CD8-positive, alpha-beta T cell (primary cell): ENCODE measurements at places on chromosomes 5 and 9. TPM values are rescaled to one million over a fixed set of nuclear protein-coding genes. Genes with fewer than 3 reads are reported as not detected.

CNTNAP3 gene
- not detected for total RNA-seq

GRCh38 chr5:132782101-132782500 lies 5.1 kb upstream of the SEPTIN8 start:
- no peak for DNase-seq

MARCOL gene
- not detected for total RNA-seq

CCL28 gene
- total RNA-seq, result 19.5 TPM

DNA sequence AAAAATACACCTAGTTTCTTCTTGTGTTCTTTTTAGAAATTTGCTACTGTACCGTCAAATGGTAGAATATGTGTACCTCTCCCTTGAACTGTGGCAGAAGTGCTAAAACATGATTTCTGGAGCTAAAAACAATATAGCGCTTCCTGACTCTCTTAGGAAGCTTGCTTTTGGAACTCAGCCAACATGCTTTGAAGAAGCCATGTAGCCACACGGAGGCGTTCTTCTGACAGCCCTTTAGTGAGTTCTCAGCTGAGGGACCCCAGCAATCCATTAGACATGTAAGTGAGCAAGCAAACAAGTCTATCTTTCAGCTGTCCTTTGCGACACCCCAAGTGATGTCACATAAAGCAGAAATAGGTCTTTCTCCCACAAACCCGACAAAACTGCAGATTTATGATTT lies 917.0 kb downstream of the CDH9 start:
- DNase-seq, result no peak

DNA sequence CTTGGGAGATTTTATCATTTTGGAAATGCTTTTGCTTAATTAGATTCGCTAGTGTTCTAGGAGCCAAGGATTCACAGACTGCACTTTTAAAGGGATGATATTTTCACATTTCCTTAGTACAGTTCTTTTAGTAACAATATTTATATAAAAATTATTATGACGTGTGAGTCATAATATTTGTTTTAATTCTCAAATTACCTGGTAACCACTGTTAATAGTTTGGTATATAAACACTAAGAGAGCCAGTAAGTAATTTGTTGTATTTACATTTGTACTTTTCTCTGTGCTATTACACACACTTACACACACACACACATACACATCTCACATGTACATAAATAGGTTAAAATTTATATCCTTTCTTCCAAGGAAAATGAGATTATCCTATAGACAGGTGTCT lies 58.8 kb upstream of the RAD23B start:
- no peak for DNase-seq

HRCT1 gene
- not detected for total RNA-seq

DNA sequence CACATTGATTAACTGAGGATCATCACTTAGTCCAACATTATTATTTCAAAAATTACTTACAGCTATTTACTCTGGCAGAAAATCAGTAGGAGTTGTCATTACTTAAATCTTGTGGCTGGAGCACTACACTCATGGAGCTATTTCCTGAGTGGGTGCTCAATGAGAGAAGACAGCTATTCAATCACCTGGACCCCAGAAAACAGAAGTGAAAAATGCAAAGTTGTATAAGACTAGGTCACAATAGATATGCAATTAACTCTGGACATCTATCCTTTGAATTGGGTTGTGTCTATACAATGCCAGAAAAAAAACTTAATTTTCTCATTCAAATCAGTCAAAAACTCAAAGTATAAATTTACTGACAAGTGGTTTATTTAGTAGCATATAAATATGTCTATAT lies 340.9 kb downstream of the EFNA5 start:
- DNase-seq, result no peak

ESM1 gene
- total RNA-seq, result not detected

DNA sequence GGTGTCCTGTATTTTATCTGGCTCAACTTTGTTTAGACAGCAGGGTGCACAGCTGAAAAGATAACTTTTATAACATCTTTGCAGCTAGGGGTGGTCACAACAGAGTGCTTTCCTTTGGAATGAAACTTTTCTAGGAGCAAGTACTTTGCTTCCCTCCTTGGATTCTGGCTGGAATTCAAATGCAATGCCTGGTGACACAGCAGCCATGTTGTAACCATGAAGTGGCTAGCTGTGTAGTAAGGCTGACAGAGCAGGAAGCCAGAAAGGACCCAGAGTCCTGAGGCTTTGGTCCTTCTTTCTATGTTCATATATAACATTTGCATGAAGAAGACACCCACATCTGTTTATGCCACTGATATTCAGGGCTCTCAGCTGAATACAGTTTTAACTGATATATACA lies 48.1 kb downstream of the TENT4A start:
- no peak for DNase-seq

- no peak for DNase-seq
Measured at GRCh38 chr9:115413766-115414382, 295.9 kb upstream of the TNC start.

GRCh38 chr9:86454701-86455615 lies 100.7 kb upstream of the TUT7 start:
- DNase-seq, result no peak

PCDHGA10 gene
- total RNA-seq, result not detected

DNA sequence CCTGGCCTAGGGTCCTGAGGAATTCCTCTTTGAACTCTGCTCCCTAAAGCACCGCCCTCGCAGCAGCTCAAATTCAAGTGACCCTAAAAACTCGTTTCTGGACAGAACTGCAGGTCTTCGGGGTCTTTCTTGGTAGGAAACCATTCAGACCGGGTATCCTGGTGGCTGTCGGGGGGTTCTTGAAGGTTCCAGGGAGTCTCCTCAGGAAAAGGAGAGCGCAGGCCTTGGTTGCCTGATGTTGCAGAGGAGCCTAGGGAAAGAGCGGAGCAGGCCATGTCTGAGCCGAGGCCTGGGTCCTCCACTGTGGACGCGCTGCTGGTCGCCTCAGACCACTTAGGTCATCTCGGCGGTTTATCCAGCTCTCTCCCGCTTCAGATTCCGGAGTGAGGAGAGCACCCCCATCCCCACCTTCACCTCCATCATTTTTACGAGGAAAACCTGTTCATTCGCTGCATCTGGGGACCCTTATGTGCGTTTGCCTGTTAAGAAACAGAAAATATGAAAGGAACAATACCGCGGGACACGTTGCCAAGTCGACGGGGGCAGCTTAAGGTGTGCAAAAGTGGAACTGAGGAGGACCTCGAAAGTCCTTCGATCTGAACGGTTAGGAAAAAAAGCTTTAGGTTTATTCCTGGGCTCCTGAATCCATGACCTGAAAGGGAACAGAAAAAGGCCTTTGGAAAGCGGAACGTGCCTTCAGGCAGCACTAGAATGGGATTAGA lies 299.4 kb downstream of the PARP8 start:
- no peak for DNase-seq

SNCAIP gene
- not detected for total RNA-seq

SPINK5 gene
- total RNA-seq, result not detected

DNA sequence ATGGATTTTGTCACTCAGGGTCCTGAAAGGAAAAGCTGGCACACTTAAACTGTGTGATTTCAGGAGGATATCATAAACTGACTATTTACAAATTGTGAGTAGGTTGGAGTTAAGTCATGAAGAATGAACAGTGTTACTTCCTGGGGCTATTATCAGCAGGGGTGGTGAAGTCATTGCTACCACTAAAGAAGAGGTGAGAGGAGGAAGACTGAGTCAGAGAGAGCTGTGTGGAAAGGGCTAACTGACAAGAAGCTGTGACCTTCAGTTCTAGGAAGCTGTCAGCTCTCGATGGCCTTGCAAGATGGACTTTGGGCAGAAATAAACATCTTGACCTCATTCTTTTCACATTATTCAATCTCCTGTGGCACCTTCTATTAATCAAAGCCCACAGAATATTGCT lies 72.3 kb upstream of the STARD4 start:
- peak; percentile 36 for DNase-seq

DNA sequence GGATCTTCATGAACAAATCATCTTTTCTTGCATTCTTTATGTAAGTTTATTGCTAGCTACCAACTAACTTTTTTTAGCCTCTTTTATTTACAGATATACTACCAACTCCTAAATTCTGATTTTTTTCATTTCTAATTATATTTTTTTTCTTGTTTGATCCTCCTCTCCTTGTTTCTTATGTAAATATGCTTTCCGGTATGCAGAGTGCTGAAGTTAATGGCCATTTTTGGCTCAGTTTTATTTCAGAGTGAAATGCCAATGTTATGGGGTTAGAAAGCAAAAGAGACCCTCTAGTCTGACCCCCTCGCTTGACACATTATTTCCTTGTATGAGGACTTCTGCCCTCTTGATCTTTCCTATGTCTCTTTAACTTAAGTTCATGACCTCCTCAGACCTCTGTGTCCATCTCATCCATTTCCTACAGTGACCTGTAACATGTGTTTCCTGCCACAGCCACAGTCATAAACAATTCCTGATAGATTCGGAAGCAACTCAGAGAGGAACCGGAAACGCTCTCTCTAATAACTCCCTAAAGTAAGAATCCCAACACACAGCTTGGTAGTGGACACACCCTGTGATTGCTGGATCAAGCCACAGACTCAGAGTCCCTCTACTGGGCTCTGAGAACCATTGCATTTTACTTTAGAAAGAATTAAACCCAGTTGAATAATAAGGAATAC lies 42.9 kb upstream of the AFAP1L1 start:
- DNase-seq, result no peak

TLE1 gene
- total RNA-seq, result 14.3 TPM

DNA sequence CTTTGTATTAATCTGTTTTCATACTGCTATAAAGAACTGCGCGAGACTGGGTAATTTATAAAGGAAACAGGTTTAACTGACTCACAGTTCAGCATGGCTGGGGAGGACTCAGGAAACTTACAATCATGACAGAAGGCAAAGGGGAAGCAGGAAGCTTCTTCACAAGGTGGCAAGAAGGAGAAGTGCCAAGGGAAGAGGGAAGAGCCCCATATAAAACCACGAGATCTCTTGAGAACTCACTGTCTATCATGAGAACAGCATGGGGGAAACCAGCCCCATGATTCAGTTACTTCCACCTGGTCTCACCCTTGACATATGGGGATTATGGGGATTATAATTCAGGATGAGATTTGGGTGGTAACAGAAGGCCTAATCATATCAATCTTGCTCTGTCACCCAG lies 60.9 kb upstream of the CHD1 start:
- no peak for DNase-seq

PCDHGB4 gene
- total RNA-seq, result not detected

DNA sequence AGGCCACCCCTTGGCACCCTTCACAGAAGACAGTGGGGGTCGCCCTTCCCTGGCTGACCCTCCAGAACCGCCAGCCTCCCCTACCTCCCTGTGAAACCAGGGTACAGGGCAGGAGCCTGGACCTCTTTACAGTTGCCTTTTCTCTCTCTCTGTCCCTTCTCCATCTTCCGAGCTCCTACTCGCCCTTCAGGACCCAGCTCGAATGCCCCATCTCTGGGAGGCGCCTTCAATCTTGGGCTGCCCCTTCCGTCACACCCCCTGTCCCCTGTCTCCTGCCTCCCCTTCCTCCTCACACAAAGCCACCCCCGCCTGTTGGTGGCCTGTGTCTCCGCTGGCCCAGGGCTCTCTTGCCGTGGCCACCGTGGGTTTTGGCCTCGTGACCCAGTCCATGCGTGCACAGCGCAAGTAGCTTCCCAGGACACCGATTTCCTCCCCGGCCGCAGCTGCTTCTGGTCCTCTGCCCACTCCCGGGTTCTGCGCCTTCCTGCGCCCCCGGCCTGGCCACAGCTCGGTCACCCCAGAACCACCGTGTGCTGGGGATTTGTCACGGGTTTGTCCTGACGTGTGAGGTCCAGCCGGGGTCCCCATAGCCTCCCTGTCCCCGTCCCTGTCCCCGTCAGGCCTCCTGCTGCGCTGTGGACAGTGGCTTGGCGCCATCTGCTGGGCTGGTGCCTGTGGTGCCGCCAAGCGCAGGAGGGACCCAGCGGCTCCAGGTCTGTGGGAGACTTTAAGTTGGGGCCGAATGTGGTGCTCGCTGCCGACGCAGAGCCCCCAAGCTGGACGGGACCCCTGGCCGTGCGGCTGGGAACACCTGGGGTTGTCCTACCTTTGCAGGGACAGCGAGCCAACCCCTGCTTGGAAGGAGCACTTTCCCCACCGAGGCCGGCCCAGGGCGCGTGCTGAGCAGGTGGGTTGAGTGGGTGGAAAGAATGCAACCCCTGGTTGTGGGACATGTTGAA lies 4.0 kb upstream of the TMEM250 start:
- peak; percentile 88 for DNase-seq

IRGM gene
- 2.3 TPM for total RNA-seq

DNA sequence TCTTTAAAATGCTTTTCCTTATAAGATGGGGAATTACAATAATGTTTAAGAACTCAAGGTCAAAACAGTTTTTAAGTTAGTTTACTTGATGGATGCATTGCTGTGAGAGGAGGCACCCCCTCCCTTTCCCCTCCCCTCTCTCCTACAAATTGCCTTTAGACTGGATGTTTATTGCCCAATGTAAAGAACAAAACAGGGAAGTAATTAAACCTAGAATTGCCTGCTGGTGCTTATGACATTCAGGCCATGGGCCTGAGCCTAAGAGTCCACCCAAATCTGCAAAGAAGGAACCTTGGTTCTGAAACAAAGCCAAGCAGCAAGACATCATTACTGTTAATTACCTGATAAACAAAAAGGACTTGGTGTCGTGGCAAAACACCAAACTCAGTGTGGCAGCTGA lies 630.3 kb downstream of the ISL1 start:
- DNase-seq, result no peak

- no peak for DNase-seq
Measured at GRCh38 chr5:55551358-55551757, 16.6 kb upstream of the PLPP1 start.

PTGDS gene
- total RNA-seq, result 7.8 TPM

- DNase-seq, result no peak
Measured at GRCh38 chr9:86481466-86481865, 127.3 kb upstream of the TUT7 start.

C5orf58 gene
- not detected for total RNA-seq

GRCh38 chr9:17021387-17021970 lies 113.4 kb upstream of the CNTLN start:
- DNase-seq, result no peak

DNA sequence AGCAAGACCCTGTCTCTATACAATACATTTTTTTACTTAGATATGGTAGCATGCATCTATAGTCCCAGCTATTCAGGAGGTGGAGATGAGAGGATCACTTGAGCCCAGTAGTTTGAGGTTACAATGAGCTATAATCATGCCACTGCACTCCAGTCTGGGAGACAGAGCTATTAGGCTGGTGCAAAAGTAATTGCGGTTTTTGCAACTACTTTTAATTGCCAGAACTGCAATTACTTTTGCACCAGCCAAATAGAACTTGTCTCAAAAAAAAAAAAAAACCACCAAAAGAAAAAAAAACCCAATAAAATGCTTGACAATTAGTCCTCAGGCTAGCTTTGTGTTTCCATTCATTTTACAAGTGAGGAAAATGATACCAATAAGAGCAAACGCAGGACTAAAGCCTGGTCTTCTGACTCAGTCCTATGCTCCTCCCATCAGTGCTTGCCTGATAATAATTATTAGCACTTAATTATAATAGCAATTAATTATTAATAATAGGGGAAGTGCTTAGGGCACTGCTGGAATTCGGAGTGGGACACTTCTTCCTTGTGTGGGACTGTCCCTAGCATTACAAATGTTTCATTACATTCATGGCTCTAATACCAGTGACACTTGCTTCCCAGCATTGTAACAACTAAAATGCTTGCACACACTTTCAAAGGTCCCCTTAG lies 73.1 kb upstream of the TAF1L start:
- DNase-seq, result no peak
